ENCODE measurements at places on chromosomes 6 and 20.

DNA sequence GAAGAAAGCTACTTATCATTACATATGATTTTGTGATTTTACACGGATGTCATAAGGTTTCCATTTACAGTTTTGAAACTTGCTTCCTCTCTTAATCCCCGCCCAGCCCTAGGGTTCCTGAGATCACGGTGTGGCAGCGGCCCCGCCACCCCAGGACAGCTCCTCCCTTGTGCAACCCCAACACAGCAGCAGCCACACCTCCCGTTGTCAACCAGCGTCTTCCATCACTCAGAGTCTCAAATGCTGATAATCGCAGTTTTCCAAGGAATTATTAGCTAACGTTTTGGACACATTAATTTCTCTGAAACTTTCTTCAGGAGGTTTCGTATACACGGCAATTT, 204.8 kb downstream of the THBS2 start:
- no peaks in the 10 kb centered on the region for H3K36me3 ChIP-seq
- no peaks in the 10 kb centered on the region for H3K4me1 ChIP-seq
- no peaks in the 10 kb centered on the region for H3K27me3 ChIP-seq

GRCh38 chr20:5309971-5310370, 6.8 kb downstream of the PROKR2 start:
- DNase-seq = peak; percentile 10
- no peak overlapping the region for H3K27ac ChIP-seq
- H3K4me1 ChIP-seq = no peaks in the 10 kb centered on the region
- H3K27me3 ChIP-seq = no peaks in the 10 kb centered on the region
- H3K36me3 ChIP-seq = no peaks in the 10 kb centered on the region

GRCh38 chr20:59564171-59564570, 40.2 kb upstream of the PHACTR3 start:
- H3K4me1 ChIP-seq = no peaks in the 10 kb centered on the region
- H3K27ac ChIP-seq = no peak overlapping the region
- no peak overlapping the region for H3K4me3 ChIP-seq
- H3K27me3 ChIP-seq = no peaks in the 10 kb centered on the region
- DNase-seq = no peak

DNA sequence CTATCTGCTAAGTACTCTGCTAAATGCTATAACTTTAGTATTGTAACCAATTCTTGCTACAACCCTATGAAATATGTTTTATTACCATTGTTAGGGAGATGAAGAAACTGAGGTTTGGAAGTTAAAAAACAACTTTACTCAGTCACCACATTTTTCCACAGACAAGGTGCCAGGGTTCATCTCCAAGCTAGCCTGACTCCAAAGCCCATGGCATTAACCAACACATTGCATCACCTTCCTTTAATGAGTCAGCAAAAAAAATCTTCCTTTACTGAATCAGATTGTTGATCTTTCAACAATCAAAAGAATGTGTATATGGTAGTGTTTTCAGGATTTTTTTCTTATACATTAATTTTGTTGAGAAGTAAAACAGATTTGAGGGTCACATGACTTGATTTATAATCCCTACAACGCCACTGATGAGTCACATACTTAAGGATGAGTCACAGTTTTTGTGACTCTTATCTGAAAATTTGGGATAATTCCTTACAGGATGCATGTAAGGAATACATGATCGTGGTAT, 41.5 kb downstream of the MAN1A1 start:
- peak; percentile 84 for DNase-seq
- peaks cover 4% of the 10 kb centered on the region for H3K4me1 ChIP-seq
- peak overlapping the region; percentile 71 for H3K27ac ChIP-seq
- peaks cover 3% of the 10 kb centered on the region for H3K36me3 ChIP-seq
- H3K4me3 ChIP-seq = no peak overlapping the region

GRCh38 chr6:91672201-91672600, 1085.3 kb upstream of the MAP3K7 start:
- no peaks in the 10 kb centered on the region for H3K27me3 ChIP-seq
- no peak overlapping the region for H3K4me3 ChIP-seq
- H3K27ac ChIP-seq = no peak overlapping the region

GRCh38 chr6:33000055-33000454, 9.3 kb downstream of the HLA-DOA start:
- no peak overlapping the region for H3K4me3 ChIP-seq
- no peak overlapping the region for H3K27ac ChIP-seq
- no peak for DNase-seq
- no peaks in the 10 kb centered on the region for H3K4me1 ChIP-seq
- H3K27me3 ChIP-seq = peaks cover 41% of the 10 kb centered on the region
- H3K36me3 ChIP-seq = no peaks in the 10 kb centered on the region

Data from IMR-90 (cell line).